Stimulated activated CD8-positive, alpha-beta memory T cell treated with anti-CD3 and anti-CD28 coated beads, Interleukin-7, amount 100 ng/mL, for 1 hour (primary cell): ENCODE measurements at places on chromosomes 7 and 10.

DNA sequence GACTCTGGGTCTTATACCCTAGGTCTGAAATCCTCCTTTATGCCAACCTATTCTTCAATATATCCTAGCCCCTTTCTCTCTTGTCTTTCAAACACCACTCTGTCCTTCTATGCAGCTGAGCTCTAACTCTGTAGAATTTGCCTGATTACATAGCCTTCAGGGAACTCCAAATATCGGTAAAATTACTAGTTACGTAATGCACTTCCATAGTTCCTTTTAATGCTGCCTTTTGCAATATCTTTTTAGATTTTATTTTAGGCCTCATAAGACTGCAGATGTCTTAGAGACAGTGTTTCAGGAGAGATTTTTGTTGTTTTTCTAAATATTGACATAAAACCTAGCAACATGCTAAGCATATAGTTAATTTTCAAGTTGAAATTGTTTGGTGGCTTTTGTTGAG is 924.8 kb downstream of the CNTNAP2 start:
- no peak for DNase-seq

DNA sequence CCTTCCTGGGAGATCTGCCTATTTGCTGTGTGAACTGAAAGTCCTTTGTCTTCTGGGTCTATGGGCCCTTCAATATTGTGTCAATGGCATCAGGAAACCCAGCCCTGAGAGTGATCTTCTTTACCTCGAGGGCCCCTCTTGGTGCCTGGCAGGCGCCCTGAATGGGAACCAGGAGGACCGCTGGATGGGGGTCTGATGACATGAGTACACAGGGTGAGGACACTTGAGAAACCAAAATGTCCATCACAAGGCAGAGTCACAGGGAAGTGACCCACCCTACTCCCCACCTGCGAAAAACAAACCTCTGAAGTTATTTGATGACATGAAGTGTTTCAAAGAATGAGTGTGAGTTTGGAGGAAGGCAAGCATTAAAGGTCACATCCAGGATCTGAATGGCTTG is 17.3 kb downstream of the SFTPA1 start:
- DNase-seq: no peak

DNA sequence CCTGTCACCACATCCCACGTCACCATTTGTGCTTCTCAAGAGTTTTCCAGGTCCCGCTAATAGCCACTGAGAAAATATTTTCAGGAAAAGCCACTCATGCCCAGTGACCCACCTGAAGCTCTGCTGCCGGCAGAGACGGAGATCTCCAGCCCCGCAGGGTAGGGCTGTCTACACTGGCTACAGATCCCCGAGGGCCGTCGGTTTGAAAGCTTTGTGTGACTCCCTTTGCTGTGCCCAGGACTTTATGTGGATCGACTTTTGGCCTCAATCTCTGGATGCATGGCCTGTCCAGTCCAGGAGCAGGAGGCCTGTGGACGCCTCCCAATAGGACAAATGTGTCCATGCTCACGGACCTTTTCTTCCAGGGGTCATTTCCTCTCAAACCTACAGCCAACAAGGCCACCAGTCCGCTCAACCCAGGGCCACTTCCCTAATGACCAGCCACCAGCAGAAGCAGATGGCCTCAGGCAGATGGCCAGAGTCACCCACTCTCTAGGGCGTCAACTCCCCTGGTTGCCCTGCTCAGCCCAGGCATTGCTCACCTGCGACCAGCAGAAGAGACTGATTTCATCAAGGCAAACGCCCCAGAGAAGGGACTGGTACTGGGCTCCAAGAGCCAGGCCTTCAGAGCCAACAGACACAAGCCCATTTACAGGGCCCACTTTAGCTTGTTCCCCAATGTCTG is 76.4 kb downstream of the OAT start:
- no peak for DNase-seq

GRCh38 chr10:20040012-20040411 is 223.8 kb downstream of the PLXDC2 start:
- no peak for DNase-seq

GRCh38 chr10:52474265-52474664 is 160.2 kb downstream of the DKK1 start:
- no peak for DNase-seq

- no peak for DNase-seq
Measured at GRCh38 chr7:128902761-128903585, 7.5 kb downstream of the KCP start.

DNA sequence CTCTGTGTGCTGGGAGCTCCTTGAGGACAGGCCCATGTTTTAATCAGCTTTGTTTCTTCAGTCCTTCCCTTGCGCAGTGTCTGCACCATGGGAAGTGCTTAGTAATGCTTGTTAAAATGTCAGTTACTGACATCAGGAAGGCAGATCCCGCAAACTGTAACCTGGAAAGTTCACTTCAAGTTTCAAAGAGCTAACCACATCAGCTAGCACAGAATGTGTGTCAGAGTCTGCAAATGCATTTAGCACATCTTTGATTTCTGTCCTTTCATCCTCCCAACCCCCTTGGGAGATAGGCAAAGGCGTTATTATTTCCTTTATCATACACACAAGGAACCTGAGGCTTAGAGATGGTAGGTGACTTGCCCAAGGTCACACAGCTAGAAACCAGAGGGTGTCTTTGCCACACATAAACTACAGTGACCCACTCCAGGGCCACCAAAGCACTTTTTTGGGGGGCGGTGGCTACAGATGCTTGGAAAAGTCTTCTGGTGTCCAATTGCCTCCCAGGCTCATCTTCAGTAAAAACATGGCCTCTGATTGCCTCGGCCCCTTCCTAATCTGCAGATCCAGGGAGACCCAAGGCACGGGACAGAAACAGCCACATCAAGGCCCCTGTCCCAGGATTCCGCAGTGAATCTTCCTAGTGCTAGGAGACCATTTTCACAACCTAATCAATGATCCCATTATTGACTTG is 116.2 kb upstream of the GPR26 start:
- DNase-seq: no peak

- no peak for DNase-seq
Measured at GRCh38 chr7:127317447-127317961, 64.8 kb upstream of the GRM8 start.

DNA sequence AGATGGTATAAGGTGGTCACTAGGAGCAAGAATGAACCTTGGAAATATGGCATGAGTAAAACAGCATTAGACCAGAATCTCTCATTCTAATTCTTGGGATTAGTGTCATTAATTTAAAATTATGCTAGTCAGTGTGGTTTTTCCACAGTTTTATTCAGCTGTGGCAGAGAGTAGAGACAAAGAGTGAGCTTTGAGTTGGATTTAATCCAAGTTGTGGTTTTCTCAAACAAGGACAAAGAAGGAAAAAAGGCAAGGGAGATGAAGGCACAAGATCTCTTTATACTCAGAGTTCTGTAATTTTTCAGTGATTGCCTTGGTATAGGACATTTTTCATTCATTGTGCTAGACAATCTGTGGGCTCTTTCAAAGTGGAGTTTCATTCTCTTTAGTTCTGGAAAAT is 28.2 kb upstream of the AKAP9 start:
- DNase-seq: no peak

DNA sequence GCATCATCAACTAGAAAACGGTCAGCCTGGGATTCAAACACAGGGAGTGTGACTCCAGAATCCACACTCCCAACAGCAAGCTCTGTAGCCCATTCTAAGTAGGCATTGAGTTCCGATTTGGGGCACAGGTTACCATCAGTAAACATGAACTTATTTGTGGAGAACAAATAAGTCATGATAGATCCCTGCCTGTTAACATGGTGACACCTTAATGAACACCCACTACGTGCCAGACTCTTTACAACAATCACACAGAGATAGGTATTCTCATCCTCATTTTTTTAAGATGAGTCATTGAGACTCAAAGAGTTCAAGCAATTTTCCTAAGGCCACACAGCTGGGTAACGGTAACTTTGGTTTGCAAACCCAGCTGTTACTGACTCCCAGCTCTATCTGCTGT is 91.5 kb downstream of the LYZL2 start:
- DNase-seq: no peak

DNA sequence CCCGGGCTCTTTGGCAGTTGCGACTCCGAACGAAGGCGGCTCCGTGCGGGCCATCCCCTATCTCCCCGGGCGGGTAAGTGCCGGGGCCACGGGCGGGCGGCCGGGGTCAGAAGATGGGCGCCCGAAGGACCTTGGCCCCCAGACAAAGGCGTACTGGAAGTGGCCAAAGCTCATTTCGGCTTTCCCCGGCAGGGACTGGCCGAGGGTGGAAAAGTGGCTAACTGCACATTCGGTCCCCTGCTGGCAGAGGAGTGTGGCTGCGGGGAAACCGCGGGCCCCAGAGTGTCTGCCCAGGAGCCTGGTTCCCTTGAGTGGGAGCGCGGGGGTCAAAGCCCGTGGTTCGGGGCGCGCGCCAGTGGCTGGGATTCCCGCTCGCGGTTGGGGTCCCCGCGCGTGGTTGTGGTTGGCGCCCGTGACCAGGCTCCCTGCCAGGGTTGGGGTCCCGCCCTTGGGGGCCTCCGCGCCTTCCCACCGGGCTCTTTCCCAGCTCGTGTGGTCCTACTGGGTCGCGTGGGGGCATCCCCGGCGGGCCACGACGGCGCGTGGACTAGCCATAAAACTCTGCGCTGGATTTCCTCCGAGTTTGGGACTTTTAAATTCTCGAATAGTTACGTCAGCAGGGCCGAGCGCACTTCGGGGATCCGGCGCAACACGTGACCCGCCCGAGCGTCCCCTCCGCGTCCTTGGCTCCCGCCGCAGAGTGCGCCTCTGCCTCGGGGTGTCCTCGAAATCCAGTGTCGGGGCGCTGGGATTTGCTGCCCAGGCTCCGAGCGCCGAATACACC is 124.4 kb downstream of the TACC2 start:
- DNase-seq: no peak

DNA sequence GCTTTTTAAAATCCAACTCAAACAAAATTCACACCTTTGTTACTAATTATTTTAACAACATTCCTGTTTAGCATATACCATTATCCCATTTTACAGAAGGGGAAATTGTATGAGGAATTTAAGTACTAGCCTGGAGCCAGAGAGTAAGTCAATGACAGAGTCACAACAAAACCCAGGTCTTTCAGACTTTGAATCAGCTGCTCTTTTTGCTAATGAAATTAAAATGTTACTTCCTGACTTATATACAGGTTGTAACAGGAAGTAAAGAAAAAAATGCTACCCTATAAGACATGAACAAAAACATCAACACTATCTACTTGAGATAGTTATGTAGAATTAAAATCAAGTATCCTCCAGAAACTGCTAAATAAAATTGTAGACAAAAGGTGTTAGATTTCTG is 82.6 kb upstream of the ASAH2 start:
- DNase-seq: no peak

- no peak for DNase-seq
Measured at GRCh38 chr10:74121368-74121767, 29.3 kb downstream of the AP3M1 start.

DNA sequence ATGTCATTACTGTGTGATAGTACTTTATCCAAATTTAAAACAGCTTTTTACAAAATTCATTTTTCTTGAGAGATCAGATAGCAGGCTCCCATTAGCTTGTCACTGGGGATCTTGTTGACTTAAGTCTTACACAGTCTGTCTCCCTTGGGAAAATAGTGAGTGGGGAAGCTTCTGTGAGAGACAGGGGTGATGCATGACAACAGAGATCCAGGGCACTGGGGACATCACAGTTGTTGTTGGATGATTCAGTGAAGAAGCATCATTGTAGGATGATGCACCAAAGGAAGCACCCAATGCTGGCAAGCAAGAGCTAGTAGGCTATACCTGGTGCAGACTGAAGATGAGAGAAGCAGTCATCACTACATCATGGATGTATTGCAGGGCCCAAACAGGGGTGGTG is 284.7 kb downstream of the HDAC9 start:
- DNase-seq: no peak

GRCh38 chr7:88664630-88665233 is 94.8 kb upstream of the ZNF804B start:
- DNase-seq: no peak

- no peak for DNase-seq
Measured at GRCh38 chr7:116351966-116352365, 141.6 kb downstream of the TES start.

GRCh38 chr7:154497751-154498150 is 445.6 kb downstream of the DPP6 start:
- no peak for DNase-seq

- DNase-seq: no peak
Measured at GRCh38 chr7:5198741-5199140, 8.7 kb downstream of the WIPI2 start.

DNA sequence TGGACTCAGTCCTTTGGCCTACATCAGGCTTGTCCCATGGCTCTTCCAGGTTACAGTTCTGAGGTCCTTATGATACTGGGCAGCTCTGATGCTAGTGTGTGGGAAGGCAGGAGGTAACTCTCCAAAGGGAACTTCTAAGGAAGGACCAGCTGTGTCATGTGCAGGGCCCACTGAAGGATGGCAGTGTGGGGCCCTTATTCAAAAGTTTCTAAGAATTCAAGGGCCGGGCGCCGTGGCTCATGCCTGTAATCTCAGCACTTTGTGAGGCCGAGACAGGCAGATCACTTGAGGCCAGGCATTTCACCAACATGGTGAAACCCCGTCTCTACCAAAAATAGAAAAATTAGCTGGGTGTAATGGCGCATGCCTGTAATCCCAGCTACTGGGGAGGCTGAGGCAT is 254.2 kb upstream of the HABP2 start:
- no peak for DNase-seq

DNA sequence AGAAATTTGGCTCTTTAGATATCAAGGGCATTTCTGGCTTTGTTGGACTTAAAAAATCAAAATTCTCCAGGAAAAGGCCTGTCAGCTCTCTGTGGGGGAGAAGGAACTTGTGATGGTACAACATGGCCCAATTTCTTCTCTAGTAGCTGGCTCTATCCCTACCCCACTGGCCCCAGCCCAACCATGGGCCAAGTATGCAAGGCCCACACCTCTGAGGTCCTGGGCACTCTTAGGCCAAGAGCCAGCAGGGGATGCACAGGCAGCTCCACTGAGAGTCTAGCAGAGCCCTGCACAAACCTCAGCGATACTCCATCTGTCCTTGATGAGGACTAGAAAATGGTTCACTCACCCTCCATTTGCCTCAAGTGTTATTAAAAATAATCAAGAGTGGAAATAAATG is 261.2 kb downstream of the C7orf25 start:
- no peak for DNase-seq

DNA sequence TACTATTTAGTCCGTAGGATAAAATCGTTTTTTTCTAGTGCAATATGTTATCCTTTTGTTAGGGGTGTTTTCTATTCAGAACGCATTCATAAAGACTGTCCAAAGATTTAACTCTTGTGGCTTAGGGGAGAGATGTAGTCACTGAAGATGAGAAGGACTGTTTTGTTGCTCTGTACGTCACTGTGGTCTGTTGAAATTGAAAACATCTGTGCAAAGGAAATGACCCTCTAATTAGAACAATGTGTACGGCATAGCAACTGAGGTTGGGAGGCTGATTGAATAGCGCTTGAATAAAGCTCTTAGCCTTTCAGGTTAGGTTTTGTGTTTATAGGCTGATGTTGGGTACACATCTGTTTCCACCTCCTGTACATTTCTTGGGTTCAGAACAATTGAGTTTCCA is 453.4 kb upstream of the AKR1E2 start:
- no peak for DNase-seq
